ENCODE measurements at places on chromosomes 11 and 22.

DNA sequence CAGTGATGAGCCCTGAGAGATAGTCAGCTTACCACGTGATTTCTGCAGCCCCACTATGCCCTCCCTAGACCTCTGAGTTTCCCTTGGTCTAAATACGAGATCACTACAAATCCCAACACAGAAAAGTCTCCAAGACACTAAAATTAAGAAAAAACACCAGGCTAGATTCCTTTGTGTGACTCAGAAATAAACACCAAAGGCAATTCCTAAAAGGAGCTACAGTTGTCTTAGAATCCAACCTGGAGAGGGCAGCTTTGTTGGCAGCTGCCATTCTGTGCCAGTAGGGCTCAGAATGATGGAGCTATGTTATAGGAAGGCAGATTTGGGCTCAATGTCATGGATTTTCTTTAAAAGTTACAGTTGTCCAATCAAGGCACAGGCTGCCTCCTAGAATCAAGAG, 37.1 kb upstream of the HMGXB4 start:
- no peak overlapping the region for H3K27ac ChIP-seq
- H3K4me1 ChIP-seq, result no peaks in the 10 kb centered on the region
- H3K4me3 ChIP-seq, result no peak overlapping the region
- no peaks in the 10 kb centered on the region for H3K36me3 ChIP-seq
- H3K27me3 ChIP-seq, result peaks cover 21% of the 10 kb centered on the region

DNA sequence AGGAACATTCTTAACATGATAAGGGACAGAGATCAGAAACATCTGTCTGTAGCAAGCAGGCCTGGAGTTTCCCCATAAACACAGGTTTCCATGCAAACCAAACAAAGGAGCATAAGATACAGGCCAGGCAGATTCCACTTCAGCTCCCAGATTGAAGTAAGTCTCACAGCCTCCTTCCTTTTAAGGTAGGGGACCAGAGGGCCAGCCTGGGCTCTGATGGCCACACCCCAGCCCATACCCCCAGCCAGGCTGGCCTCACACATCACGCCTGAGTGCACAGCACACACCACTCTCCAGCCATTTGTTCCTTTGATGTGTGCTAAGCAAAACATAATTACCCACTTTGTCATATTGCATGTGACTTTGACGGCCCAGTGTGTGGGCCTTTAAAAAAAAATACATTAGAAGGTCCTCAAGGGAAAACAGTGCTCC, 518.7 kb downstream of the NTM start:
- H3K4me1 ChIP-seq, result no peaks in the 10 kb centered on the region
- peaks cover 7% of the 10 kb centered on the region for H3K27me3 ChIP-seq

DNA sequence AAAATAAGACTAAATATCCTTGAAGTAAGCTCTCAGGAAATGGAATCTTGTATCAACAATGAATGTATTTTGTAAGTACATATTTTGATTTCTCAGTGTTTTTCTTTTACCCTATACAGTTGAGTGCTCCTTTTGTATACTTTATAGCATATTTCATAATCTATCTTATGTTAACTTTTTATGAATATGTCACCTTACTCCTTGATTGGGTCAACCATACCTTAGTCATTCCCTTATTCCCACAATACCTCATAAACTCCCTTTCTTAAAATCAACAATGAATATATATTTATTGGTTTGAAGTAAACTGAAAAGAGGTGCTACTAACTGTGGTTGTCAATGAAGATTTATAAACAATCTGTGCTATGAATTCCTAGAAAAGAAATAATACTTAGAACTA, 686.2 kb downstream of the METTL15 start:
- H3K4me3 ChIP-seq, result no peak overlapping the region
- no peak for DNase-seq
- peaks cover 11% of the 10 kb centered on the region for H3K36me3 ChIP-seq
- H3K4me1 ChIP-seq, result no peaks in the 10 kb centered on the region
- H3K27me3 ChIP-seq, result no peaks in the 10 kb centered on the region

DNA sequence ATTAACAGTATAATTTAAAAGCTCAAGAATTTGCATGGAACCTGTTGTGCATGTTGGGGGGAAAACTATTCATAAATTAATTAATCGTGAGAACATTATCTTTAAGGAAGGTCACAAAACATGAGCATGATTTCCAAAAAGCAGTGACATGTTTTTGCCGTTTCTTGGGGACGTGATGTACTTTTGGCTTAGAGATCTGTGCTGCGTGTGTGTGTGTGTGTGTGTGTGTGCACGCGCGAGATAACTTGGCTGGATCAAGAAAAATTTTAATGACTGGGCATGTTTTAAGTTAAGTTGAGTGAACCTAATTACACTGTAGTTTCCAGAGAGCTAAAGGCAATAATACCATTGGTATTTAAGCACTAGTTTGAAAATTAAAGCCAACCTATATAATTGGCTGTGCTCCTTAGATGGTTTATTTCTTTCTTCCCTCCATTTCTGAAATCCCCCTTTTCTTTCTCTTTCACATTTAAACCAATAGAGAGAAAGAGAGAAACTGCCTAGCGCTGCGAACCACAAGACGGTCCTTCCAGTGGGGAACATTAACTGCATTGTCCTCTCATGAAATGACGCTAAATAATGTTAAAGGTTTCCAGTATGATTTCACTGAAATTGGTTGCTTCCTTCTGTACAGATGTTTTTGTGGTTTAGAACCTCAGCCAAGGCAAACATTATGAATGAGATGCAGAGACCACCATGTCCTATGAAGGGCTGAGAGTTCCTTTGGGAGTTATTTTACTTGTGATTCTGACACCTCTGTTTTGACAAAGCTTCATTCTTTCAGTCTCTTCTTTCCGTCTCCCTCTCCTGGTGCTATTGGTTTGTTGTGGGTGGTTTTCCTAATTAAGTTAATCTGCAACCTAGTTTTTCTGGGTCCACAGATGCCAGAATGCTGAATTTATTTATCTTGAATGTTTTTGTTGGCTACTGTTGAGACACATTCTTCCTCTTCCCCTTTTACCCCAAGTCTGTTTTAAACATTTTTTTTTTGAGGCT, 51.7 kb downstream of the ZBTB16 start:
- peaks cover 14% of the 10 kb centered on the region for H3K4me1 ChIP-seq
- no peak overlapping the region for H3K27ac ChIP-seq
- H3K27me3 ChIP-seq, result peaks cover 4% of the 10 kb centered on the region
- no peaks in the 10 kb centered on the region for H3K36me3 ChIP-seq

GRCh38 chr22:44410451-44410991, 87.5 kb downstream of the RTL6 start:
- no peak overlapping the region for H3K4me3 ChIP-seq
- no peak overlapping the region for H3K27ac ChIP-seq
- no peaks in the 10 kb centered on the region for H3K27me3 ChIP-seq
- DNase-seq, result no peak
- no peaks in the 10 kb centered on the region for H3K4me1 ChIP-seq

- no peaks in the 10 kb centered on the region for H3K36me3 ChIP-seq
- H3K27me3 ChIP-seq, result no peaks in the 10 kb centered on the region
- no peaks in the 10 kb centered on the region for H3K4me1 ChIP-seq
- no peak overlapping the region for H3K27ac ChIP-seq
- DNase-seq, result no peak
These were observed 127.8 kb downstream of the PARVA start for GRCh38 chr11:12505183-12505582.

DNA sequence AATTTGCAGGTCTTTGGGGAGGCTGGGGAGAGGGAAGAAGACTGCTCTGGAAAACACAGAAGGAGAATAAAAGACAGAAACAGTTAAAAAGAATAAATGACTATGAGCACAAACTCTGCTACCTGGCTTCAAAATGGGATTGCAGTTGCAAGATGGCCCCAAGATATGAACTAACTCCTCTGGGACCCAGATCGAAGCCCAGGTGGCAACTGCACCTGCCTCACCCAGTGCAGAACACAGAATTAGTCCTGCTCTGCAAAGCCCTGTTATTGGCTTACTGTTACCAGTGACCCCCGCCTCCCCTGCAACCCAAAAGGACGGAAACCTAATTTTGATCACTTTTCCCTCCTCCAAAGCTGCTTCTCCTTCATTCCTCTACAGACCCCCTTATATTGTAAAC, 35.9 kb upstream of the POU2AF1 start:
- H3K27me3 ChIP-seq, result no peaks in the 10 kb centered on the region
- no peak for DNase-seq
- no peak overlapping the region for H3K4me3 ChIP-seq
- H3K4me1 ChIP-seq, result peaks cover 53% of the 10 kb centered on the region
- H3K36me3 ChIP-seq, result no peaks in the 10 kb centered on the region

All from naive thymus-derived CD8-positive, alpha-beta T cell (primary cell).